ENCODE measurements at places on chromosomes 7 and 10. TPM values are rescaled to one million over a fixed set of nuclear protein-coding genes. Genes with fewer than 3 reads are reported as not detected.

GRCh38 chr7:74266191-74266963 lies 12.2 kb upstream of the RFC2 start:
- no peak for DNase-seq

- no peak for DNase-seq
Observed at GRCh38 chr7:22586786-22587140, 86.8 kb upstream of the STEAP1B start.

The CCDC172 gene
- total RNA-seq: not detected

The CLCN1 gene
- total RNA-seq: not detected
